ENCODE measurements at places on chromosomes 7 and 10.

DNA sequence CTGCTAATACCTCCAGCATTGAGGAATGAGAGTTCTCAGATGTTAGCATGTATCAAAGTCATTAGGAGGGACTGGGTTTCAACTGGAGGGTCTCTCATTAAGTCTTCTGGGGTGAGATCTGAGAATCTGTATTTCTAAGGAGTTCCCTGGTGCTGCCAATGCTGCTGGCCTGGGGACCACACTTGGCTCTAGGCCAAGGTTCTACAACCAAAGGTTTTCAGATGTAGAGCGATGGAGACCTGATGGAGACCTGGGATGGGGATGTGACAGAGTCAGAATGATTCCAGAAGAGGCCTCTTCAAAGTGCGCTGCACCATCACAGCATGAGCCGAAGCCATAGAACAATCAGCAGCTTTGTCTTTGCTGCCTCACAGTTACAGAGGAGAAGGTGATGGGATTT lies 27.2 kb downstream of the ST8SIA6 start:
- no peak for DNase-seq

DNA sequence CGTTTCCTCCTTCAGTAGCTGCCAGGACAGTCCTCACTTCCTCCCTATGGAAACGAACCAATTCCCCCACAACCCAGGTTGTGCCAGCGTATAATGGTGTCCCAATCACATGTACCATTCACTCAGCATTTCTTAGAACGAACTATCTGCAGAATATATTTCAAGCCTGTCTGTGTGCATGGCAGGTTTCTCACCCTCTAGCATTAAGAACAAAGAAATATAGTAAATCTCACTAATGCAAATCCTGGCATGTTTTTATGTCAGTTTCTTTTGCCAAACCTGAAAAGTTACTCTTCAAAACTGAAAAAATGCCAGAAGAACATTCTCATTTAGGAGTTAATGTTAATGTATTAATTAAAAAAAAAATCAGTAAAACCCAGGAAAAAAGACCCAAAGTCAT lies 405.9 kb upstream of the KLF6 start:
- DNase-seq: no peak

- DNase-seq: no peak
These were observed 187.1 kb downstream of the FAM107B start for GRCh38 chr10:14587540-14588083.

GRCh38 chr7:79615871-79616640 lies 162.6 kb upstream of the MAGI2 start:
- no peak for DNase-seq

- DNase-seq: no peak
These were observed 12.3 kb downstream of the ZYX start for GRCh38 chr7:143393267-143394041.

GRCh38 chr10:107919626-107920235 lies 755.2 kb upstream of the SORCS1 start:
- DNase-seq: no peak

DNA sequence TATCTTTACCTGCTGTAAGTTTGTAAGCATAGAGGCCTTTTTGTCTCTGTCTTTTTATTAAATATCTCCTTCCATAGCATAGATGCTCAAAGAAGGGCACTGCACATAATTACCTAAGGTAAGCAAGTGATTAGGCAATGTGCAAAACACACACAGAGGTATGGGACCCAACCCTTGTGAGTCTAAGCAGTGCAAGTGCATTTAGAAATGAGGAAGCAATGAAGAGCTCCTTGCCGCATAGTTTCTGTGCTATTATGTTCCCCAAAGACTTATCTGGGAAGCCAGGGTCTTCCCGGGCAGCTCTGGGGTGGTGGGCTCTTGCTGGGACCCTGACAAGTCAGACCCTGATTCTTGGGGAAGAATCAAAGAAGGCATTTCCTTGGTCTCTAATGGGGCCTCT lies 13.5 kb upstream of the MGAM2 start:
- no peak for DNase-seq

- DNase-seq: peak; percentile 19
These were observed 18.2 kb upstream of the CALCR start for GRCh38 chr7:93592588-93593266.

GRCh38 chr10:58638388-58638787 lies 125.7 kb downstream of the BICC1 start:
- no peak for DNase-seq

DNA sequence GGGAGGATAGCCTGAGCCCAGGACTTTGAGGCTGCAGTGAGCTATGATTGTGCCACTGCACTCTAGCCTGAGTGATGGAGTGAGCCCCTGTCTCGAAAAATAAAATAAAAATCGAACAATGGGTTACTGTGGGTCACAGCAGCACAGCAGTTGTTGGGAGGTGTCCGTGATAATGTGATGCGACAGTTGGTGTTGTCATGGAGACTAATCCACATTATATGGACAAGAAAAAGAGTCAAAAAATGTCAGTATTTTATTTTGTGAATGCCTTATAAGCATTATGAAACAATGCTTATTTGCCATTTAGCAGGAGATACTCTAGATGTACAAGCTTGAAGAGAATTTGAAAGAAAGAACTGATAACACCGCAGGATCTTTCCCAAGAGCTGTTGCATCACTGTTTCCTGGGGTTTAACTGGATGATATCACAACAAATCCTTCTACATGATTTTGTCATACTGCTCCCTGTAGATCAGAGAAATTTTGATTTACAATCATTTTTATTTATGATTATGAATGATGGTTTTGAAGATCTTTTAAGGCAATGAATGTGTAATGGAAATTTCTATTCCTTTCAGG lies 195.4 kb downstream of the BAMBI start:
- DNase-seq: no peak
